NCI-H1930 (cell line): ENCODE measurements at places on chromosomes 2 and 18.

DNA sequence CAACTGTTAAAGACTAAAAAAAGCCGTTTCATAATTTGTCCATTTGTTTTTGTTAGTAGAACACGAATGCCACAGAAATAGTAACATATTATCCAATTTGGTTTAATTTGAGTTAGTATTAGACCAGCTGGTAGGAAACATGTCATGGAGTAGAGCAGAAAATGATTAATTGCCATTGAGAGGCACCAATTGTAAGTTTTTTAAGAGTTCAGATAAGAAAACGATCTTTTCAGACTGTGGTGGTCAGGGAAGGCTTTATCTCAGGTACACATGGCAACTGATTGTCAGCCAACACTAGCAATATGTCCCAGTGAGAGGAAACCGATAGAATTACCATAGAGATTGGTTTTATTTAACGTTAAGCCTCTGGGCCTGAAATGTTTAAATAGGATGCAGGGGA is 438.2 kb upstream of the MAP2 start:
- DNase-seq = no peak

DNA sequence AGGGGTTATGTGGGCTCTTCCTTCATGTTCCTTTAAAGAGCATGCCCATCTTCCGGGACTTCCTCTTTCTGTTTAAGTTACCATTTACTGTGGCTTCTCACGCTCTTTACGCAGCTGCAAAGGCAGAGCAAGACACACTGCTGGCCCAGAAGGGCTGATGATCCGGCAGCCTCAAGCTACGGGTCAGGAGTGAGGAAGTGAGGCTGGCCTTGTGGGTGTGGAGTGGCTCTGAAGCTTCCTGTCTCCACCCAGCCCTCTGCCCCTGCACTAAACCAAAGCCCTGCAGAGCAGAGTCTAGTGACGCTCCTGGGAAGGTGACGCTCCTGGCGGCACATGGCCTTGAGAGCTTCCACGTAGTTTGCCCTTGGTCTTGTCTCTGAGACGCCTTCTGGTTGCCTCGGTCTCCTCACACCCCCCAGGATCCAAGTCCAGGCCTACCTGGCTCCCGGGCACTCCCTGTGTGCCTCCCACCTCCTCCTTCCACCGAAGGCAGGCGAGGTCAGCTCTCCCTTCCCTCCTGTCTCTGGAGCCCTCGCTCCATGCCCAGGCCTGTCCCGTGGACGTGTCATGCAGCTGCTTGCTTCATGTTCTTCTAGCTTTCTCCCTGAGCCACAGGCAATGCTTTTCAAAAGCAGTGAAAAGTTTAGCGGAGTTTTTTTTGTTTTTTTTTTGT is 50.3 kb downstream of the ARL4C start:
- DNase-seq = no peak

GRCh38 chr2:39419282-39420223 is 17.5 kb downstream of the MAP4K3 start:
- DNase-seq = no peak

- no peak for DNase-seq
Observed at GRCh38 chr18:32317651-32318050, 127.8 kb downstream of the MEP1B start.

GRCh38 chr2:12867631-12868287 is 151.0 kb downstream of the TRIB2 start:
- DNase-seq = no peak
